Pancreas (tissue), 10 donors: ENCODE measurements at places on chromosomes 4 and X. TPM values are rescaled to one million over a fixed set of nuclear protein-coding genes. Genes with fewer than 3 reads are reported as not detected.

Gene TREX2
- total RNA-seq = 0.32 TPM

Gene ABCB7
- 10.3 TPM for total RNA-seq

Gene ABCD1
- total RNA-seq = 8.4 TPM

Gene USO1
- total RNA-seq = 40.1 TPM

Gene AIMP1
- 26.4 TPM for total RNA-seq

Gene FAM149A
- total RNA-seq = 19.9 TPM

Gene CHST7
- total RNA-seq = 1.3 TPM

Gene DAPP1
- total RNA-seq = 2.7 TPM

Gene TAF1
- 16.9 TPM for total RNA-seq

Gene TEX13D
- not detected for total RNA-seq

Gene CT47B1
- total RNA-seq = not detected
